ENCODE measurements at places on chromosomes 3 and 15.

DNA sequence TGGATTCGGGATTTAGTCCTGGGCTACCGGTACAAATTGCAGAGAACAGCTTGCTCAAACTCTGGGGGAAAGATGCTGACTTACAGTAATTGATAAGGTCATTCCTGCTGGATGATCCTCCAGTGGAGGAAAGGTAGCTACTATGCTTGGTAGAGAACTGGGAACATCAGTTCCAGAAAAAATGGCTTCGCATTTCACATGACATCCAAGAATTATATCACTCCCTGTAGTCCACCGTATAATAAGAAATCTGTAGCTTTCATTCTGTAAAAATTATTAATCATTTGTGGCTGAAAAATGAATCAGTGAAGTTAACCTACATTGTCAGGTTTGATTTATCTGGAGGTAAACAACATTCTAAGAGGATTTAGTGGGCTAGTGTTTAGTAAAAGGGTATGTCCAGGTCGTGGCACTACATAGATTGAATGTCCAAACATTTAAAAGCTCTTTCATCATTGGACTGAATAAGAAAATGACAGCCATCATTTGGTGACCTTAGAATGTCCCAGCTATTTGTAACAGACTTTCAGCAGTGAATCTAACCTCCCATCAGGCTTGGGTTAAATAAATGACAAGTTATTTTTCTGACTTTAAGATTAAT is 203.2 kb upstream of the TMCO5A start:
- DNase-seq = no peak

- no peak for DNase-seq
These were observed 668 bp downstream of the MRAS start for GRCh38 chr3:138348754-138349739.

GRCh38 chr3:192068464-192069254 is 607.7 kb downstream of the PYDC2 start:
- no peak for DNase-seq

DNA sequence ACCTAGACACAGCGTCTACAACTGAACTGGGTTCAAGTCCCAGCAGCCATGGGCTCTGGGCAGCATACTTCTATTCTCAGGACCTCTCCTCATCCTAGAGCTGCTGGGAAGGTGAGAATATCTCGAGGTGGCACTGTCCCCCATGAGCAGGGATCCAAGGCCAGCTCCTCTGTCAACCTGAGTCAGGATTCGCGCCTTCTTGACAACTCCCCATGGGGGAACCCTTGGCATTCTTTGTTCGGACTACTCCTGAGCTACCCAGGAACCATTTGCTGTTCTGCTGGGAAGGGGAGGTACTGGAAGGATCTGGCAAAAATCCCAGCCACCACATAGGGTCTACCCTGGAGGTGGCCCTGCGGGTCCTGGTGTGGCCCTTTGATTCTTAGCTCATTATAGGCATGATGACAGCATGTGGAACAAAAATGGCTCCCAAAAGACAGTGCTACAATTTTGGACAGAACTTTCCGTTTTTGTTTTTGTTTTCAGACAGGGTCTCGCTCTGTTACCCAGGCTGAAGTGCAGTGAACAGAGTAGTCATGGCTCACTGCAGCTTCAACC is 22.3 kb downstream of the PLXNB1 start:
- no peak for DNase-seq

DNA sequence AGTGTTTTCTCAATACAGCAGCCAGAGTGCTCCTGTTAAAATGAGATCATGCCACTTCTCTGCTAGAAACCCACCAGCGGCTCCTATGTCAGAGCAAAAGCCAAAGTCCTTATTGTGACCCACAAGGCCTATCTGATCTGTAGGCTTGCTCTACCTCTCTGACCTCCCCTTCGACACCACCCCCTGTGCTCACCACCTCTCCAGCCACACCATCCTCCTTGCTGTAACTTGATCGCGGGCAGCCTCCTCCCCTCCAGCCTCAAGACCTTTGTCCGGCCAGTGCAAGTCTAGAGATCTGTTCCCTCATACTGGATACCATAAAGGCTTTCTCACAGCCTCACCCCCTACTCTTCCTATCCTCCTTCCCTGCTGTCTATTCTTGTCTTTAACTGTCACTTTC is 1.9 kb upstream of the IGDCC4 start:
- no peak for DNase-seq

GRCh38 chr3:98784666-98785600 is 21.8 kb downstream of the ST3GAL6 start:
- DNase-seq = no peak

DNA sequence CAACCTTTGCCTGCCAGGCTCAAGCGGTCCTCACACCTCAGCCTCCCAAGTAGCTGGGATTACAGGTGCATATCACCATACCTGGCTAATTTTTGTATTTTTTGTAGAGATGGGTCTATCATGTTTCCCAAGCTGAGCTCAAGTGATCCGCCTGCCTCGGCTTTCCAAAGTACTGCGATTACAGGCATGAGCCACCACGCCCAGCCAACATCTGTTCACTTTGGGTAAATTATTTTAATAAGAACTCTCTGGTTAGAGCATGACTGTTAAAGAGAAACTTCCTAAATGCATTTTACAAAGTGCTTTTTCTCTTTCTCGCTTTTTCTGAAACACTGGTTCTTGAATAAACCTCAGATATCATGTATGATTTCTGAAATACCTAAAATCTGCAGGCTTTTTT is 172.5 kb downstream of the PTPRG start:
- no peak for DNase-seq

- DNase-seq = no peak
These were observed 7.2 kb downstream of the KLHL6 start for GRCh38 chr3:183548262-183548769.

- DNase-seq = no peak
These were observed at the start of gene H1-8 for GRCh38 chr3:129543156-129543790. H1-8 (plus strand) TSS chr3:129543175; CDS start chr3:129543219, 44 bp downstream.

- no peak for DNase-seq
These were observed 34.9 kb upstream of the TTBK2 start for GRCh38 chr15:42955518-42955917.

DNA sequence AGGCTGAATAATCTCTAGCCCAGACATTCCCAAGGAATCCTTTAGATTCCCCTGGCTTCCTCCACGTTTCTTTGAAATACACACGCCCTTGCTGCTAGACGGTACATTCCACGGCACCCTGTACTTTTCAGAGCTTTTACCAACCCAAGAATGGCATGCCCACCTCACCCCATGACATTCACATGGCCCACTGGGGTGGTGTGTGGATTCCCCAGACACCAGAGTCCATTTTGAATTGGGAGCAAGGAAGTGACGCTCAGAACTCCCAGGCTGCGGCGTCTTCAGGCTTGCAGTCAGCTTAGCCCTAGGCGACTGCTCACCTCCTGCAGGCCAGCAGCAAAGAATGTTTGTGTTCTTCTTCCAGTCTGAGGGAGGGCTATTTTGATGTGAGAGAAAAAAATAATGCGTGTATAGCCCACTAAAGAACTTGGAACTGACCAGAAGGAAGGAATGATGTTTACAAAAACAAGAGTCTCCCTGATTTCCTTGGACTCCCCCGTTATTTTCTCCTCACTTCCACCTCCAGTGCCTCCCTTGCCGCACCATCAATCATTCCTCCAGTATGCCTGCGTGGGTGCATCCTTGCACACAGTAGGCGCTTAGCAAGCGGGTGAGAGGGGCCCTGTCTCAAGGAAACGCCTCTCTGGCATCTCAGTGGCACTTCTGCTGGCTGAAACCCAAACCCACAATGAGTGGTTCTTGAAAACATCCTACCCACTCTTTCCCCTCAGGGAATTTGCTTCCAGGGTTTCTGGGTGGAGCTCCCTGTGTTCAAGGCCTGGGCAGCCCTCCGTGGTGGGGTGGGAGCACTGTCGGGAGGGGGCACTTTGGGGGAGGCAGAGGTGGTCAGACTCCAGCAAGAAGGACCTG is 59.9 kb downstream of the SMAD6 start:
- DNase-seq = no peak

DNA sequence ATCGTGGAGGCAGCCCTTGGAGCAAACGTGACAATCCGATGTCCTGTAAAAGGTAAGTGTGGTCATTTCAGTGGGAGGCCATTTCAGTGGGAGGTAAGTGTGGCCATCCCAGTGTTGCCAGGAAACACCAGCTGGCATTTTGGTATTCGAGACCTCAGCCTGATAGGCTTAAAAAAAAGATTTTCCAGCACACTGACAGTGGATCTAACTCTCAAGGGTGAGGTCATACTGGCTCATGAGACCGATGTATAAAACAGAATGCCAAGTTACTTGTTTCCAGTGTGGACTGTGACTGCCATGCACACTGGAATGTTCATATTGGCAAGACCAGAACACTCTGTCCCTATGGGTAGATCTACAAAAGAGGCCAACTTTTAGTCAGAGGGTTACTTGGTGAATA is 244.4 kb upstream of the GOLGA6L4 start:
- DNase-seq = no peak

DNA sequence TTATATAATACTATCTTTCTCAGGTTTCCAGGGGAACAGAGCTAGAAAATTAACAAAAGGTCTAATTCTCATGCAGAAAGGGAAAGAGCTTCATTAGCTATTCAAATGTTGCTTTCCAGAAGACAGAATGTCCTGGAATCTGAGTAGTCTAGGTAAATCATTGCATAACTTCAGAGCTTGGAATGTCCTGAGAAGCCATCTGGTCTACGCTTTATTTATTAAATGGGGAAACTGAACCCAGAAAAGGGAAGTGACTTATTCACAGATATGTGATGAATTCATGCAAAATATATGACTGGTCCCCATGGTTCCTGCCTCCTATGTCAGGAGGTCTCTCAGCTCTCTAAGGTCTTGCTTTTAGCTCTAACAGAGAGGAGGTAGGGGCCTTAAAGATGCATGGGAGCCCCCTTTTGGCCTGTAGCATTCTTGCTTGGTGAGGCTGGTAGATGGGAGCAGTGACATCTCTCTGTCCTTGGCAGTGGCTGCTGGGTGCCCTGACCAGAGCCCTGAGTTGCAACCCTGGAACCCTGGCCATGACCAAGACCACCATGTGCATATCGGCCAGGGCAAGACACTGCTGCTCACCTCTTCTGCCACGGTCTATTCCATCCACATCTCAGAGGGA is 99.2 kb downstream of the CEMIP start:
- no peak for DNase-seq

- DNase-seq = no peak
These were observed 3.8 kb downstream of the PEAK1 start for GRCh38 chr15:77416148-77416455.

DNA sequence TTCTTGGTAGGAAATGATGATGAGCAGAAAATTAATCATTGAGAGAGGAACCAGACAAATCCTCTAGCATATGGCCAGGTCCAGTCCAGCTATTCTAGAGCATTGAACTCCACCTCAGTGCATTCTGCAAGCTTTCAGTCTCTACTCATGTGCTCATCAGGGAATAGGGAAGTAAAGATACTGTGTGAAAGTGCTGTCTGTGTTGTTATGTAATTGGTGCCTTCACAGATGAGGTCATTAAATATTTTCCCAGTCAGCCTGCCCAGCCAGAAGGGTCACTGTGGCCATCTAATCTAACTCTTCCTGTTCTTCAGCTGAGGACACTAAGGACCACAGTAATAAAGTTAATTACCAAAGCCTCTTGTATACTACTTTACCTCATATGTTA is 28.2 kb downstream of the C3orf62 start:
- no peak for DNase-seq

- DNase-seq = peak; percentile 55
These were observed 622 bp downstream of the NAALADL2 start for GRCh38 chr3:174859756-174860155.

DNA sequence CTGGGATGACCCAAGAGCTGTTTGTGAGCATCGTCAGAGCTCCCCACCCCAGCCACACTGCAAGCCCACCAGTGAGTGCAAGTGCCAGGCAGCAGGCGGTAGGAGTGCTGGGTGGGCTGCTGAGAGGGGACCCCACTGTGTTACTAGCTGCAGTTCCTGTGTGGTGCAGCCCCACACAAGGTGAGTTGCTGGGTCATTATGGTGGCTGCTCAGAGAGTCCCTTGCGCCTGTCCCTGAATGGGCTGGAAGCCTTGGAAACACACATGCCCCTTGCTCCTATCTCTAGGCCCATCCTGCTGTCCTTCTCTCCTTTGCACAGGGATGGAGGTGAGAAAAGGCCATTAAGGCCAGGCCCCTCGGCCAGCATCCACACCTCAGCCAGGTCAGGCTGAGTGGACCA is 83.7 kb downstream of the SEC22A start:
- DNase-seq = no peak

- DNase-seq = no peak
These were observed 893.5 kb downstream of the TUSC7 start for GRCh38 chr3:117603097-117603496.

GRCh38 chr15:51499379-51499976 is 123.1 kb downstream of the DMXL2 start:
- DNase-seq = peak; percentile 2

DNA sequence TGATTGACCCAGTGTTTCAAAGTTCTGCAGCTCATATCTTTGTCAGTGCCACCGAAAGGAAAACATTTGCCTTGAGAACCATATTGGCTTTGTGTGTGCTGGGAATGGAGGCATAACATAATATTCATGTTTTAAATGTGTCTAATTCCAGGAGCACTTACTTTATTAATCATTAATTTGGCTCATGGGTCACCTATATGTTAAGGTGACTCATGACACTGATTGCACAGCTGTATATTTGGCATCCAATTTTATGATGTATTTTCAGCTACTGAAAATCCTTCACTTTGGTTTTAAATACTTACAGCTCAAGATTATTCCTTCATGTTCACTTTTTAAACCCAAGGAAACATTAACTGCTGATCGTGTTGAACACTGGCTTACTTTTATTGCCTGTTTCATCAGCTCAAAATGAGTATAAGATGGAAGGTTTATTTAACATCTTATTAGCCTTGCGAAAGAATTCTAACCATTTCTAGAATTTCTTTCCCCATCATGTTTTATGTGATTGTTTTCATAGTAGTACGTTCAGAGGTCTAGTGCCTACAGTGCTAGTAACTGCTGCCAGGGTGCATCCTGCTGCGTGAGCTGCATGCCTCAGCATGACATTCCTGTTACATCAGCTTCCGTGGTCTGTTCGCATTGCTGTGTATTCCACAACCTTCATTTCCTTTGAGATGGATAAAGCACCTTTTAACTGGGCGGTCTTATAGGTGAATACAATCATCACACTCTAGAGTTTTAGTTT is 63.7 kb downstream of the LRCH3 start:
- DNase-seq = no peak

GRCh38 chr15:56758770-56759449 is 25.6 kb upstream of the ZNF280D start:
- DNase-seq = no peak

GRCh38 chr3:189235214-189235613 is 63.4 kb downstream of the TPRG1 start:
- no peak for DNase-seq

DNA sequence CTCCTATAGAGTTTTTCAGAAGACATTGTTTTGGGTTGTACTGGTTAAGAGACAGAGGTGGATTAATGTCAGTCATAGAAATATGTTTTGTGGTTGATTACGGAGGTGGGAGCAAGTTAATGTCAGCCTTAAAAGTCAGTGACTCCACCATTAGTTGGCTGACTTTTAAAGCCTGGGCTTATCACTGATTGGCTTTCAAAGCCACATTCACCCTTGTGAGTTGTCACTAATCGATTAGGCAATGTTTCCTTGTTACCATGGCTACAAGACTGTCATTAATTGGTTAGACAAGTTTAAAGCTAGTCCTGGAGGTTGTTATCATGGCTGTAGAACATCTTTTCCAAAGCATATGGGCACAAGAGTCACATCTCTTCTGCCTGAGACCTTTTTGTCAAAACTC is 73.0 kb downstream of the NEO1 start:
- no peak for DNase-seq
